ENCODE measurements at places on chromosomes 7 and 10.

DNA sequence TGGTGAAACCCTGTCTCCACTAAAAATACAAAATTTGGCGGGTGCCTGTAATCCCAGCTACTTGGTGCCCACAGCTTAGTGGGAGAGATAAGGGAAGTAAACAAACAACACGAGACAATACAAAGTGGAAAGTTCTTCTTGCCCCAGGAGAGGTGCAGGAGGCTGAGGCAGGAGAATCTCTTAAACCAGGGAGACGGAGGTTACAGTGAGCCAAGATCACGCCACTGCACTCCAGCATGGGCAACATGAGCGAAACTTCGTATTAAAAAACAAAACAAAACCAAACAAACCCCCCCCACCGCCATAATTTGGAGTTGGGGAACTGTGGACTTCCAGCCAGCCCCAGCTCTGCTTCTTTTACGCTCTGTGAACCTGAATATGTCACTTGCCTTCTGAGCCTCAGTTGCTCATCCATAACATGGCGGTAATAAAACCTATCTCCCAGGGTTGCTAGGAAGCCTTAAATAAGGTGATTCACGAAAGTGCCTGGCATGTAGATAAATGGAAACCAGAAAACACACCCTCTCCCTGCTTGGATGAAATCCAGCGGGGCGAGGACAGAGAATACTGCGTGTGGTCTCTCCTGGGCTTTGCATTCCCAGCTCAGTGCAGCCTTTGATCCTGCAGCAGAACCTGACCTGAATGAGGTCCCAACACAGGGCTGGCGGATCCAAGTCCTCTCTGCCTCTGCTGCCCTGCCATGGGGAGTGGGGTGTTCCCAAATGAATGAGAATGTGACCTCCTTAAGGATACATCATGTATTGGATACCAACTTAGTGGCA, 10.2 kb downstream of the MLXIPL start:
- no peak for DNase-seq

DNA sequence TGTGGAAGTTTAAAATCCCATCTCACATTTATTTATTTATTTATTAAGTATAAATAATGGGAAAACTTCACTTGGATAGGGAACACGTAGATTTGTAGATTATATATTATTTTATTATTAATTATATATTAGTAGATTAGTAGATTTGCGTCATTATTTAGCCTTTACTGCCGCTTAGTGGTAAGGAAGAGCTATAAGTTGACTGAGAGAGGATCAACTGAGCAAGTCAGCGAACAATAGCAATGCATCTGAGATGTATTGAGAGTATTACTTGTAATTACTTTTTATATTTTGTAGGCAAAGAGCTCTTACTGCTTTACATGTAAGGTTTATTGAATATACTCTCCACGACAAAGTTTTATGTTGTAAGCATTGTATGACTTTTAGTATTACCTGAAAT, 244.5 kb upstream of the ANKRD30A start:
- DNase-seq = no peak

DNA sequence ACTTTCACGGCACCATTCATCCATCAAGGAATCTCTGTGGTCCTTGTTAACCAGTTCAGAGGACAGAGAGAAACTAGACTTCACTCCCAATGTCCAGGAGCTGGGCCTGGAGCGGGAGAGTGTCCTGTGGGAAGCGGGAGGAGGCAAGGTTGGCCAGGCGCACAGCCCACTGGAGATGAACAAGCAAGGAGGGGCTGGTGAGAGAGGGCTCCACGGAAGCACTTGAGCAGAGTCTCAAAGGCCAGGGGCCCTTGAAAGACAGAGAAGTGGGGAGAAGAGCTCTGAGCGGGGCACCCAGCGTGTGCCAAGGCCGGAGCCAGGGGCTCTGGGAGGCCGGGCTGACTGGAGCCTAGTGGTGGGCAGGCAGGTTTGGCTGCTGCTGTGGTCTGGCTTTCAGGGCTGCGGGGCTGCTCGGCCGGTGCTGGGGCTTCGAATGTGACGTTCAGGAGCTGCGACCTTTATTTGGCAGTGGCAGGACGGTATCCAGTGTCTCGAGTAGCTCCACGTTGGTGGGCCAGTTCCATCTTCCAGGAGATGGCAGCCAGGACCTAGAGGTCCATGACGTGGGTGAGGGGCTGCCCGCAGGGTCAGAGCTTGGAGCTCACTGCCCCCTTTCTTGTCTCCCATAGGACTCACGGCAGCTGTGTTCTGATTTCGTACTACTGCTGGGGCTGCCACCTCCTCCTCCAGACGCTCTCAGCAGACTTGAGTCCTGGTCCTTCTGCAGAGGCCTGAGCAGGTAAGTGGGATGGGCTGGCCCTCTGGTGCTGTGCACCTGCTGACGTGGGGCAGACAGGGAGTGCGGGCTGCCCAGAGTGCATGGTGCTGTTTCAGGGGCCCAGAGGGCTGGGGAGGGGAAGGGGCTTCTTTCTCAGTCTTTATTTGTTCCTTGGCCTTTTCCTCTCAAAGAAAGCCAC, 49.8 kb downstream of the ZMIZ1 start:
- no peak for DNase-seq

GRCh38 chr10:13991353-13991752, 339.4 kb downstream of the FRMD4A start:
- DNase-seq = no peak

DNA sequence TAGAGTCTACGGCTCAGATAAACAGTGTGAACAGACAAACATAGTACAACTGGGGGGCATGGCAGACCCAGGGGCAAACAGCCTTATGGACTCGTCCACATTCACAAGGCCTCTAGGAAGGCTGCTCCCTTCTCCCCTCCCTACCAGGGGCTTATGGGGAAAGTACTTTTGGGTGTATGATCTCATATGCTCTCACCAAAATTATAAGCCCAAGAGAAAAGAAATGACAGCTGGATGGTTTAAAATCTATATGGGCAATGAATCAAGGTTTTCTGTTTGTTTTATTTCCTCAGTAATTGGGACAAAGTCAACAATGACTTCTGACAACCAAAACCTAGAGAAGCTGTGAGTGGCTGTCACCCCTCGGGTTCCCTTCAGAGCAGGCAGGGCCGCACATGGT, 144.4 kb downstream of the PKD1L1 start:
- no peak for DNase-seq

- no peak for DNase-seq
Observed at GRCh38 chr10:49184642-49185111, 3.5 kb downstream of the TMEM273 start.

- DNase-seq = no peak
Observed at GRCh38 chr10:124996854-124997215, 54.9 kb downstream of the ZRANB1 start.

DNA sequence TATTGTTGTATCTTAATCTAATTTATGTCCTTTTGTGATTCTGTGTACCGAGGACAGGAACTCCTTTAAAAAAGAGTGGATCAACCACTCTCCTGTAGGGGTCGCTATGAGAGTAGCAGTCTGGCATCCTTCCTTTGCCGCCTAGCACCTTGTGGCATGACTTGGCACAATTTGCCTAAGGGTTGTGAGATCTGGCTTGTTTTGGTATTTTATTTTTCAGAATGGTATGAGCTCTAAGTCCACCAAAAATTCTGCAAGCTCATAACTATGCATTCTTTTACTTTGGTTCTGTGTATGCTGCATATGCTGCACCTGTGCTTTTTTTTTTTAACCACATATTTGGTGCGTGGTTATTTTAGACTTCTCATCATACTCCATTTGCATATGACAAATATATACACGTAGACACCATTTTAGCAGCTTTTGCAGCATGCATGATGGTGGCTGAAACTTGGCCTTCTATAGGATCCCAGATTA, 112.8 kb downstream of the CDK14 start:
- no peak for DNase-seq

DNA sequence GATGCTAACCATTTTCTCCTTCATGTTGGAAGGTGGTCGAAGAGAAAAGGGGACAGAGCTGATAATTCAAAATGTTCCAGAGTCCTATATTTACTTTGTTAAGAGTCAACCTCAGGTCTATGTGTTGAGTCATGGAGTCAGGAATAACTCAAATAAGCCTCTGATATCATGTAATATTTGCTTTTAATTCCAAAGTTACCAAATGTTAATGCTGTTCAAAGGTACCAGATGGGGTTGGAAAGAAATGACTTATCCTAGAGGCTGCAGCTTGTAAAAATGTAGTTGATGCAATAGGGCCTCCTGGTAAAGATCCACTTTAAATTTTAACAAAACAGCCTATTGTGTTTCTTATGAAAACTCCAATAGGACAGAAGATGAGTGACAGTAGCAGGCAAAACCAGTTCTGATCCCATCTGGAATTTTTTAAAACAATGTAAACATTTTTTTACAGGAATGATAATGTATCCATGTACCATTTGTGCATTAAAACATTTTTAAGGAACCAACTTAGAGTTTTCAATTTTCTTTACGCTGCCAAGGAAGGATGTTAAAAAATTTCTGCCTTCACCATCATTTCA, 218.2 kb downstream of the ANK3 start:
- DNase-seq = no peak

- DNase-seq = no peak
Observed at GRCh38 chr7:137846827-137847567, at the start of gene DGKI. Gene DGKI, minus strand, starts transcription at chr7:137846974.

GRCh38 chr10:3525832-3526449, 259.1 kb downstream of the KLF6 start:
- no peak for DNase-seq

GRCh38 chr7:13988065-13988464, 1.4 kb downstream of the ETV1 start:
- no peak for DNase-seq

- no peak for DNase-seq
Observed at GRCh38 chr7:69864822-69865221, 266.5 kb downstream of the AUTS2 start.

DNA sequence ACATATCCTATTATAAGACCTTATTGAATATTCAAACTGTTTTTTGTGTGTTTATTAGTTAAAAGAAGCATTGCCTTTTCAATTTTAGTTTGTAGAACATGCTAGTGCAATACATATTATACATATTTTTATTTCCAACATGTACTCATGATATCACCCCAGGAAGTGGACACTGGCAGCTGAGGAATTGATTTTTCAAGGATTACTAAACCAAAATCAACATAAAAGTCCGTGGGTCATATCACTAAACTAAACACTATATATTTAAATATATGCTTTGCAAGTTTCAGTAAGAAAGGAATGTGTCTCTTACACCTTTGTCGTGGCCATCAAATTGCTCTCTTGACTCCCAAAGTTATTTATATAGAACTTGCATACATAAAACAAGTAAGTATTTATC, 185.2 kb downstream of the AGMO start:
- DNase-seq = no peak

- DNase-seq = no peak
Observed at GRCh38 chr7:64636386-64636785, 29.5 kb upstream of the ZNF107 start.

GRCh38 chr7:16889305-16889704, 7.5 kb upstream of the AGR3 start:
- no peak for DNase-seq

DNA sequence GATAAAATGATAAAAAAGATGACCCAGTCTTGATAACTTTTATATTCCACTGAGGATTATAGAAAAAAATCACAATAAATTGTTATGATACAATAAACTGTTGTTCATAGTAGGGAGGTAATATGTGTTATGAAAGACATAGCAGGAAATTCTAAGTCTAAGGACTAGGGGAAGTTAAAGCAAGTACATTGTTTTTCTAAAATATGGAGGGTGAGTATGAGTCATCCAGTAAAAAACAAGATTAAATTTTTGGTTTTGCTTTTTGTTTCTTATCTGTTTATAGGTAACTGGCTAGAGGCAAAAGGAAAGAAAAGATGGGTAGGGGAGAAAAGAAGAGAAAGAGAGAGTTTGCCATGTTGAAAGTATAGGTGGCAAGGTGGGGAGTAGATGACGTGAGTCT, 188.4 kb downstream of the POLR1F start:
- DNase-seq = no peak

DNA sequence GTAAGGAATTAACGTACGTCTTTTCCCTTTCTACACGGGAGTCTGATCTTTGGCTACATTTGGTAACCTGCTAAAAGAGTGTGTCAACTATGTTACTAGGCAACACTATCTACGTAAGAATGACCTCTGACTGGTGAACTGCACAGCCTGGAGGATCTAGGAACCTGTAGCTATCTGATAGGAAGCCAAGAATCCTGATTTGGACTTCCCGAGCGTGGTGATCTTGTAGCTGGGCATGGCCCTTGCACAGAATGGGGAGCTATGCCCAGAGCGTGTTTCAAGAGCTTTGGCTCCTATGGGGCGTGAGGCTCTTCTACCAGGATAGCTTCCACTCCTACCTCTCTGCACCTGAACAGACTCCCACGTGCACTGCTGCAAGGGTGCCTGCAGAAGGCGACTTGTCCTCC, 157.5 kb downstream of the TAX1BP1 start:
- no peak for DNase-seq

GRCh38 chr10:95509251-95509650, 51.9 kb downstream of the SORBS1 start:
- DNase-seq = no peak

DNA sequence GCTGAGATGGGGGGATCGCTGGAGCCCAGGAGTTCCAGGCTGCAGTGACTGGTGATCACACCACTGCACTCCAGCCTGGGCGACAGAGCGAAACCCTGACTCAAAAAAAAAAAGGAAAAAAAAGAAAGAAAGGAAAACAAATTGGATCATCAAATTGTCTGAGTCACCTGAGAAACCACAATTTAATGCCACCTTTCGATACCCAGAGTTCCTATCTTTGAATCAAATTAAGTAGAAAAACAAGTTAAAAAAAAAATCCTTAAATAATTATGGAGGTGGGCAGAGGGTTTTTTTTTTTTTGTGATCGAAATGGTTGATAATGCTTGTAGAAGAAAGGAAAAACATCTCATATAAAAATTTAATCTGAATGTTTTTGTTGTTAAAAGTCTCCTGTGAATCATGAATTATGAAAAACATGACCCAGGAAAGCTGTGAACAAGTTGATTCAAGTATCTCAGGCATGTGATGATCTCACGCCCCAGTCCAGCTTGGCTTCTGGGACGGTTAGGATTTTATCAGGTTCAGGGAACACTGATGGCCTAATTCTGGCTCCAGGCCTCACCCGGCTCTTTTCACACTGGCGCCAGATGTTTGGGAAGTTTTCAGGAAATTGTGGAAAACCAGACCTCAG, 25.3 kb upstream of the CUX1 start:
- DNase-seq = no peak

GRCh38 chr7:27122077-27122910, 8.3 kb downstream of the HOXA4 start:
- no peak for DNase-seq
